Activated CD4-positive, alpha-beta memory T cell treated with anti-CD3 and anti-CD28 coated beads, Interleukin-2, amount 10 ng/mL, durations not matched to agents 7 days and 5 days (primary cell): ENCODE measurements at places on chromosomes 7 and 10.

DNA sequence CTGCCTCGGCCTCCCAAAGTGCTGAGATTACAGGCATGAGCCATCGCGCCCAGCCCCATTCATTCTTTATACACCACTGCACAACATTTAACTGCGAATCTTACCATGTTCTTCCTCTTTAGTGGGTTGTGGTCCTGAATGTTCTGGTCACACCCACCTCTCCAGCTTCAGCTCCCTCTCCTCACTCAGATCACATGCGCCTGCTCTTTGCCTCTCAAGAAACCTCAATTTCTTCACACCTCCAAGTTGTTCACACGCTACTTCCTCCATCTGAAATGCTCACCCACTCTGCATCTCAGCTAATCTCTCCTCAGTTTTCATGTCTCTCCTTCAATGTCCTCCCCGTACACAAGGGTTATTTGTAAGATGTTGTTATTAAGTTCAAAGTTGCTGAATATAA lies 2.4 kb upstream of the PRR15 start:
- DNase-seq = no peak

- DNase-seq = no peak
These were observed 274.0 kb upstream of the GLI3 start for GRCh38 chr7:42511027-42511426.

- no peak for DNase-seq
These were observed 728.5 kb downstream of the TNS3 start for GRCh38 chr7:46853451-46853850.

- DNase-seq = no peak
These were observed 49.2 kb downstream of the AGK start for GRCh38 chr7:141600168-141601006.

DNA sequence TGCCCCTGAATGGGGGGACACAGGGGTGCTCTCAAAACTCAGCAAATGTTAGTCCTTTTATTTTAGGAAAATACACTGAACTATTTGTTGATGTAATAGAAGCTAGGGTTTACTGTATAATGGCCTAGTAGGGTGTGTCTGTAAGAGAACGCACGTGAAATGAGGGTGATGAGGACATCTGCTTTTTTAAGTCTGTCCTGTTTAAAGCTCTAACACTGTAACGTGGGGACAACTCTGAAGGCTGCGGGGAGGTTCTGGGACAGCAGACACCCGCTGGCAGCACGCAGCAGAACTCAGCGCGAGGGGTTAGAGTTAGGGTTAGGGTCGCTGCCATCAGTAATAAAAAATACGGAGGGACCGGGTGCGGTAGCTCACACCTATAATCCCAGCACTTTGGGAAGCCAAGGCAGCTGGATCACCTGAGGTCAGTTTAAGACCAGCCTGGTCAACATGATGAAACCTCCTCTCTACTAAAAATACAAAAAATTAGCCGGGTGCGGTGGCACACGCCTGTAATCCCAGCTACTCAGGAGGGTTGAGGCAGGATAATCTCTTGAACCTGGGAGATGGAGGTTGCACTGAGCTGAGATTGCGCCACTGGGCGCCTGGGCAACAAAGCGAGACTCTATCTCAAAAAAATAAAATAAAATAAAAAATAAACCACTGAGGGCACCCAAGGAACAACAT lies 98.0 kb downstream of the CTBP2 start:
- no peak for DNase-seq

- no peak for DNase-seq
These were observed 310.4 kb downstream of the EXOC4 start for GRCh38 chr7:133563251-133563650.

DNA sequence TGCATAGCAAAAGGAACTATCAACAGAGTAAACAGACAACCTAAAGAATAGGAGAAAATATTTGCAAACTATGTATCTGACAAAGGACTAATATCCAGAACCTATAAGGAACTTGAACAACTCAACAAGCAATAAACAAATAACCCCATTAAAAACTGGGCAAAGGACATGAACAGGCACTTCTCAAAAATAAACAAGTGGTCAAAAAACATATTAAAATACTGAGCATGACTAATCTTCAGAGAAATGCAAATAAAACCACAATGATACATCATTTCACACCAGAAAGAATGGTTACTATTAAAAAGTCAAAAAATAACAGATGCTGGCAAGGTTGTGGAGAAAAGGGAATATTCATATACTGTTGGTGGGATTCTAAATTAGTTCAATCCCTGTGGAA lies 17.1 kb downstream of the MAGI2 start:
- DNase-seq = no peak

- DNase-seq = no peak
These were observed 186.2 kb upstream of the BMPER start for GRCh38 chr7:33719059-33719581.

- DNase-seq = no peak
These were observed 11.9 kb downstream of the DPY19L1 start for GRCh38 chr7:35025369-35025870.

- DNase-seq = no peak
These were observed 2.1 kb upstream of the LIPM start for GRCh38 chr10:88800152-88801125.

GRCh38 chr10:6729071-6729774 lies 149.1 kb upstream of the PRKCQ start:
- DNase-seq = no peak

GRCh38 chr10:132257907-132258306 lies 49.8 kb downstream of the STK32C start:
- DNase-seq = no peak

GRCh38 chr7:92934096-92934495 lies 97.7 kb upstream of the CDK6 start:
- DNase-seq = no peak

GRCh38 chr10:69614130-69614529 lies 15.9 kb upstream of the FAM241B start:
- no peak for DNase-seq

GRCh38 chr7:713139-713457 lies 13.4 kb upstream of the DNAAF5 start:
- no peak for DNase-seq

- no peak for DNase-seq
These were observed 138.9 kb upstream of the LYZL1 start for GRCh38 chr10:29150010-29150409.

DNA sequence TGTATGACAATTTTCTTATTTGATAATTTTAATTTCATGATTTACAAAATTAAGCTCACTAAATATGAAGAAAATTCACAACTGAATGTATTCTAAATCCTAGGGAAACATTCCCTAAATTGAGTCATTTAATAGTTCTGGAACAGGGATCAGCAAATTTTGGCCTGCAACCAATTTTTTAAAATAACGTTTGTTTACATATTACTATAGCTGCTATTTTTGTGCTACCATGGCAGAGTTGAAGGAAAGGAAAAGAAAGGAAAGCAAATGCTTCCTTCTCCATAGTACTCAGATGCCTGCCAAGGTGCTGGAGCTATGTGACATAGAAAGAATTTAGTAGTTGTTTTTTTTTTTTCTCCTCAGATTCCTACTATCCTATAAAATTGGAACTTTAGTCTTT lies 1307.7 kb upstream of the LRRTM3 start:
- no peak for DNase-seq

GRCh38 chr7:91082038-91082437 lies 182.2 kb upstream of the FZD1 start:
- no peak for DNase-seq

- DNase-seq = no peak
These were observed 407.8 kb upstream of the FOXK1 start for GRCh38 chr7:4274286-4274685.

- DNase-seq = no peak
These were observed 37.7 kb downstream of the ZMIZ1 start for GRCh38 chr10:79106256-79107050.

- no peak for DNase-seq
These were observed 75.1 kb downstream of the DNAH11 start for GRCh38 chr7:21617916-21618390.

GRCh38 chr7:81327468-81328266 lies 408.8 kb upstream of the SEMA3C start:
- DNase-seq = no peak

DNA sequence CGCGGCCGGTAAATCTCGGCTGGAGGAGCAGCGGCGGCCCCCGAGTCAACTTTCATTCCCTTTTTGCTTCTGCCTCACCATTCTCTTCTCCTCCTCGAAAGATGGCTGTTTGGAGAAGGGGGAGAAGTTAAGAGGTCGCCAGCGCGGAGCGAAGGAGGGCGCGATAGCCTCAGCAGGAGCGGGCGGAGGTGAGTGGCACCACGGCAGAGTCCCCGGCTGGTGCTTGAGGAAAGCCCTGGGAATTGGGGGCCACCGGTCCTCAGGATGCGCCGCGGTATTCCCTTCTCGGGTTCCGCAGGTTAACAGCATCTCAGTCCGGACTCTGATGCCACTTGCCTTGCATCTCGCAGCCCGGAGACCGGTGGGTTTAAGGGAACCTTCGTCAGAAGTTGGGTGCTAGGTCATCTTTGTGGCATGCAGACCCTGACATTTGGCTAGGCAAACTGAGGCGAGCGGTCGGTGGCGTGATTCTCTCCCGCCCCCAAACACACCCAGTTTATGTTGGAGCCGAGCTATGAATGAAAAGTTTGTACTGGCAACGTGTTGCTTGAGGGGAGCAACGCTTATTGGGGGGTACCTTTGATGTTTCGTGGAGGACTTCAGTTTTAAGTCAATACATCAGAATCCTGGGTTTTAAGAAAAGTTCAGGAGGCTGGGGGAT lies 59.5 kb upstream of the PRPS1L1 start:
- DNase-seq = no peak

DNA sequence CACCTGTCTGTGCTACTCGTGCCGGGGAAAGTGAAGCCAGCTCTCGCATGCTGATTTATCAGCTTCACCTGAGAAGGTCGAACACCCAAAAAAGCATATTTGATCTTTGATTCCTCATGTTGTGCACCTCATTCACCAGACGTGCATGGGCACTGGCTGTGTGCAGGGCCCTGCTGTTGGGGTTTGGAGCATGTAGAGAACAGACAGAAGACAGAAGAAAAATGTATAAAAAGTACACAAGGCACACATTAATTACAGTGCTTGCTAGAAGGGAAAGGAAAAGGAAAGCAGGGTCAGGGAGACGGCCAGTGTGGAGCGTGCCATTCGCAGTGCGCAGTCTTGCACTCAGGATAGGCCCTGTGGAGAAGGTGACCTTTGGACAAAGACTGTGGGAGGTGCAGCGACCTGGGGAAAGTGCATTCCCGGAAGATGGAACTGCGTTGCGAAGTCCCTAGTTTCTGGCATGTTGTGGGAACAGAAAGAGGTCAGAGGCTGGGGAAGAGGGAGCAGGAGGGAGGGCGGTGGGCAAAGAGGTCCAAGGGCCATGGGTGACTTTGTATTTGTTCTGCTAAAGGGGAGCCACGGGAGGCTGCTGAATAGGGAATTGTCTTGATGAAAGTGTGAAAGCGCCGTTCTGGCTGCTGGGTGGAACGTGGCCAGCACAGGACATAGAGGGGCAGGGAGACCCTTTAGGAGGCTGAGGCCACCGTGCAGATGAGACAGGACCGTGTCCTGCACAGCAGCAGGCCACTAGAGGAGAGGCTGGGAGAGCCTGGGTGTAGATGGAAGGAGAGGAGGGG lies 232.8 kb downstream of the GLRX3 start:
- DNase-seq = no peak

DNA sequence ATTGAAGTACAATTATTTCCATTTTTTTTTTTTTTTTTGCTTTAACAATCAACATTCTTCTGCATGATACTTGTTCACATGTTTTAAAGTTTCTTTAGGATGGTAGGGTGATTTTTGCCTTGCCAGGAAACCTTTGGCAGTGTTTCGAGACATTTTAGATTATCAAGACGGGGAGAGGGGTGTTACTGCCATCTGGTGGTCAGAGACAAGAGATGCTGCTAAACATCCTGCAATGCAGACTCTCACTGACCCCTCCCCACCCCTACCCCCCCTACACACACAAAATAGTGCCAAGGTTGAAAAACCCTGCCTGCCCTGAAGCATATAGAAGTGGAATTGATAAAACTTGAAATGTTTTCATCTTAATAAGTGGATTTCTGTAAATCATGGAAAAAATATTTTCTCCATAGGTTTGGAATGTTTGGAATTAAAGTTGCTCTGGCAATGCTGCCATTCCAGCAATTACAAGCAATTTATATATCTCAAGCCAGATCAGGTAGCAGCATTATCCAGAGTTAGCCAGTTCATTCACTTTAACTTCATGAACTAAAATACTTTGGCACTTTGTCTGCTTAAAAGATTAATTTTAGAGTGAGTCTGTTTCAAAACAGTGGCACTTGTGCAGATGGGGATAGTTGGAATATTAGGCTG lies 62.1 kb downstream of the SDHAF3 start:
- DNase-seq = peak; percentile 38

DNA sequence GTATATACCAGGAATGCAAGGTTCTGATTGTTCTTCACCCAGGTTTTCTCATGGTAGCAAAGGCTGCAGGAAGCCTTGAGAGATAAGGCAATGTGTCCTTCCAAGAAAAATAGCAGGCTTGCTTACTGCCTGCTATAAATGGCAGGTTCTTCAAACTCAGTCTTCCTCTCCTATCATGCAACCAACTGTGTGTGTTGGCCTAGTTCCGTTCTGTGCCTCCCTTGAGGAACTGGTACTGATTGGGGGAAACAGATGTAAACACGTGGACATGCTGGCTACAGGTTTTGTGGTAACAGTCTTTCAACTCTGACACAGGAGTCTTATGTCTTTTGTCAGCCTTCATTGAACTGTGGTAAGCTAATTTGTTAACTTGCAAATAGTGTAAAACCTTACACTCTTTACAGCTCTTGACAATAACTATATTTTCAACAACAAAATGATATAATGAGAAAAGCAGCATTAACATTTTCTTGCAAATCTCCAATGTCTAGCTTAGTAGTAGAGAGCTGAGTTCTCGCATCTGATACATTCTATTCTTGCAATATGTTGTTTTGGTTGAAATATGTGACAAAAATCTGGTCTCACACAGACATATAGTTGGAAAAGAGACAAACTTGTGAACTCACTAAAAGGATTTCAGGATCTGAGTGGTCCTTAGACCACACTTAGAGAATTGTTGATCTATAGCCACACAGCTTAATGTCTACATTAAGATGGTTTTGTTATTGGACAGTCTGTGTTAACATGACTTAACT lies 54.7 kb upstream of the LSM8 start:
- no peak for DNase-seq

DNA sequence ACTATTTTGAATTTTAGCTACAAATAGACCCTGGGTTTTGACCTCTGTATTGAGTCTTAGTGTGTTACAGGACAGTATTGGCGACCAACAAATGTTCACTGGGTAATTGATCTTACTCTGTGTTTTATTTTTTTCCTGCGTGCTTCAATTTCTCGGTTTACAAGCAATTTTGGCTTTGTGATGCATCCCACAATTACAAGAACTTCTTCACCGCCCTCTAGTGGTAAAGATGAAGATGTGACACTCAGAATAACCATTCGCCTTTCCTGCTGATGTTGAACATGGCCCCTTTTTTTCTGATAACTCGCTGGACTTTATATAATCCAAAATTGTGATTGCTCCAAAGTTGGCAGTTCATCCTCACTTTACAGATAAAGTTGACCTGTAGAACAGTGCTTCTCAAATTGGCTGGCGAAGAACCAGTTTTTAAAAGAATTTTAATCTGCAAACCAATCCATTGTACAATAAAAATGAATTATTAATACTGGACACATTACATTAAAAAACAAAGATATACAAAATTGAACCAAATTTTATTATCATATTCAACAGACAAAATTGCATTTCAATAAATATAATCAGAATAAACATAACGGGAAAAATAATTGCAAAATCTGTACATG lies 20.2 kb upstream of the SMC3 start:
- no peak for DNase-seq

GRCh38 chr7:45506059-45506458 lies 68.1 kb upstream of the ADCY1 start:
- DNase-seq = no peak

GRCh38 chr10:121990015-121990677 lies 1.2 kb downstream of the TACC2 start:
- DNase-seq = no peak
